ENCODE measurements at places on chromosomes 4 and X.

DNA sequence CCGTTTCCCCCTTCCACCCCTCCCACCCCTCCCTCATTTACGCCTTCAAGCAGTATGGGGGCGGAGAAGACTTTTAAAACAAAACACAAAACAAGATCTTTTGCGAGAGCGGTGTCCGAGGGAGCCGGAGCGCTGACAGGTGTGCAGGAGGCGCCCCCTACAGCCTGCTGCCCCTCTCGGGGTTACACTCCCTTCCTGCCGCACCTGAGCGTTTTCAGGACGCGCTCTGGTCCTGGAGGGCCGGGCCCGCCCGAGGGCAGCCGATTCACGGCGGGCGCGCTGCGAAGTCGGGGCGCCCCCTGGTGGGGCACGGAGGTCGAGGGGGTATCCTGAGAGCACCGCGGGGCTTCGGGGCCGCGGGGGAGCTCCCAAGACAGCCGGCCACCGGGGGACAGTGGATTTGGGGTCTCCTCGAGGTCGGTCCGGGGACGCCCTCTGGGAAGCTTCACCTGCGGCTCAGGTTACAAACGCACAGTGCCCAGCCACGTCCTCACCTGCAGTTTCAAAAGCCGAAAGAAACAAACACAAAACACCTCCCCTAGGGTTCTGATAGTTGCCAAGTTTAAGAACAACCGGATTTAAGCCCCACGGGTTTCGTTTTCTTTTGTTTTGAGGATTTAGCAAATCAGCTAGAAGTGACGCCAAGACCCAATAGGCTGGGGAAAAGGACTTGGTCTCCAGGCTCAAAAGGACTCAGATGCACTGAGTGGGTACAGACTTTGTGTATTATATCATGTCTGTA, 8.0 kb upstream of the NEUROG2 start:
- DNase-seq = no peak

DNA sequence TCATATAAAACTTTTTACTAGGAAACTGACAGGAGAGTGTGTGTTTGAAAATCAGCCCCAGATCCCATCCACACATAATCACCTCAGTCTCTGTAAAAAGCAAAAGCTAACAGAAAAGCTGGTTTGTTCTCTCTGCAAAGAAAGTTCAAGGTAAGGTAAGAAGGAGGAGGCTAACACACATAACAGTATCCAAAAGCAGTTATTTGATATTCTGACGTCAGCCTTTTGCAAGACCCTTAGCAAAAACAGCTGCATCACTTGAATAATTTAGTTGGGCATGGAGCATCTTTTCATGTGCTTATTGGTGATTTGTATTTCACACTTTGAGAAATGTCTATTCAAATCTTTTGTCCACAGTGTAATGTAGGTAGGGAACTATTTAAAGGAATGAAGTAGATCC, 5.5 kb downstream of the TCEAL9 start:
- DNase-seq = no peak

DNA sequence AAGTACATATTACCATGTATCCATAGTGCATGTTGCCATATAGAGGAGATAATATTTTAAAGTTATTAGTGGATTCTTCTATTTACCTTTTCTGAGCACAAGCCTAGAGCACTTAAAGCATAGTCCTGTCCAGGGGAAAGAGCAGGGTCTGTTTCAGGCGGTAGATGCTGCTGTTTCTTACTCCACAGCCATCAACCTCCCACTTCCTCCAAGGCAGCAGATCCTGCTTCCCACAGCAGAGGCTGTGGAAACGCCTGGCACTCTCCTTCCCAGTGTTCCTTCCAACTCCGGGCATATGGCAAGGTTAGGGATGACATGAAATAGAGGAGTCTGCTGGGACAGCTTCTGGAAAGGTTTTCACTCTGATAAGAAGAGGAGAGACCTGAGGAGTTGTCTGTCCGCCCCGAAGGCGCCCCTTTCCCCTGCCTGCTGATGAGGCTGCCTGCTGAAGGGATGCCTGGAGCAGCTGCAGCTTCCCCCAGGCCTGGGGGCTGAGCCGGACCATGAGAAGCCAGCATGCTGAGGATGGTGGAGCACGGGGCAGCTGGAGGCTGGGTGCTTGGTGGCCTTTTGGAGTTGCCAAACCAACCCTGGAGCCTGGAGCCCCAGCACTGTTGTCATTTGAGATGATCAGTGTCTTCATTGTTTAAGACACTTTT, 43.9 kb upstream of the SLC25A4 start:
- no peak for DNase-seq

- DNase-seq = no peak
These were observed 46.8 kb upstream of the FAM9C start for GRCh38 chrX:13091111-13091765.

DNA sequence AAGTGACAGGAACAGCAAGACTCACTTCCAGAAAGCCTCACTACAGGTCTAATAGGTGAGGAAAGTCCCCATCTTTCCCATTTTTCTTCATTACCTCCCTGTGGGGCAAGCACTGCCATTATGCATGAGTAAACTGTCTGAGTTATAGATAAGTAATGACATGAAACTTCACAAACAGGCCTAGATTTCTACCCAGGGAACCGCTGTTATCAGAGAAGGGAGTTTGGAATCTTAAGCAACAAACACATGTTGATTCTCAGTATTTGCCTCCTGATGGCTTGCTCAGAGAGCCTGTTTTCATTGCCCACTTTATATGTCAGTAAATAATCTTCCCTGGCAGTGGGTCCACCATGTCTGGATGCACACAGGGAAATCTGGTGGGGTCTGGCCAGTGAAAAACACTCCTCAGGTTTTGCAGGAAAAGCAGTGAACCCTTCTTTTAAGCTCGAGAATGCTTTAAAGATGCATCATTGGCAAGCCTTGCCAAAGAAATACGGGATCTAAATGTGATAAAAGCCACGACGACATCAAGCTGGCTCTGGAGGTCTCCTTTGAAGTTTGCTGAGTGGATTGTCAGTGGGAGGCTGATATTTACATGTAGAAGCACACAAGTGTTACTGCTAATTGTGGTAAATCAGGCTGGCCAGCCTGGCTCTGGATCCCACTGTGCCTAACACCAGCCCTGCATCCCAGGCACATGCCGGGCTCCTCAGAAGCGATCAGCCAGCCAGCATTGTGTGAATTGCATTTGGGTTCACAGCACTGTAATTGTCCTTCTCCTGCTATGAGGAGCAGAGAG, 25.2 kb downstream of the PDGFRA start:
- DNase-seq = no peak

DNA sequence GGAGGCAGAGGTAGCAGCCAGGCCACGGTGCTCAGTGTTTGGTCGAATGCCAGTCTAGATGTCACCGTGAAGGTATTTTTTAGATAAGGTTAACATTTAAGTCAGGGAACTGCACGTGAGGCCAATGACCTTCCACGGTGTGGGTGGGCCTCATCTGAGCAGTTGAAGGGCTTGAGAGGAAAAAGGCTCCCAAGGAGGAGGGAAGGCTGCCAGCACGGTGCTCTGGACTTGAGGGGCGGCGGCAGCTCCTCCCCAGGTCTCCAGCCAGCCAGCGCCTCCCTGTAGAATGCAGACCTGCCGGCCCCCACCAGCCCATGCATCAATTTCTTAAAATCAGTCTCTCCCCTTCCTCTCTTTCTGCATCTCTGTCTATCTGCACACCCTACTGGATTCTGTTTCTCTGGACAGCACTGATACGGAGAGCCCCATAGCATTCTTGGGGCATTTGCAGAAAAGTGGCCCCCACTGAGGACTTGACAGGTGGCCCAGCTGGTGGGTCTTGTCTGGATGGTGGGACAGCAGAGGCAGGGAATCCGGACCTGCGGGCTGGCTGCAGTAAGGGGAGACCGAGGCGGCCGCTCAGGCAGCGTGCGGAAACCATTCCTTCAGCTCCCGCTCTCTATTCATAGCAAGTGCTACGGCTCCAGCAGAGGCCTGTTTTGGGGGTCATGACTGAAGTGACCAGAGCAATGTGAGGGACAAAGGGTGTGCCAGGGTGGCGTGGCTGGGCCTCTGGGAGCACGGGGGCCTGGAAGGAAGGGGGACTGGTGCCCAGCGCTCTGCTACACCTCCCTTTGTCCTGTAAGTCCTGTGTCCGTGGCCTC, 7.9 kb upstream of the RGS12 start:
- no peak for DNase-seq

GRCh38 chr4:123257591-123257990, 139.0 kb upstream of the SPRY1 start:
- no peak for DNase-seq

DNA sequence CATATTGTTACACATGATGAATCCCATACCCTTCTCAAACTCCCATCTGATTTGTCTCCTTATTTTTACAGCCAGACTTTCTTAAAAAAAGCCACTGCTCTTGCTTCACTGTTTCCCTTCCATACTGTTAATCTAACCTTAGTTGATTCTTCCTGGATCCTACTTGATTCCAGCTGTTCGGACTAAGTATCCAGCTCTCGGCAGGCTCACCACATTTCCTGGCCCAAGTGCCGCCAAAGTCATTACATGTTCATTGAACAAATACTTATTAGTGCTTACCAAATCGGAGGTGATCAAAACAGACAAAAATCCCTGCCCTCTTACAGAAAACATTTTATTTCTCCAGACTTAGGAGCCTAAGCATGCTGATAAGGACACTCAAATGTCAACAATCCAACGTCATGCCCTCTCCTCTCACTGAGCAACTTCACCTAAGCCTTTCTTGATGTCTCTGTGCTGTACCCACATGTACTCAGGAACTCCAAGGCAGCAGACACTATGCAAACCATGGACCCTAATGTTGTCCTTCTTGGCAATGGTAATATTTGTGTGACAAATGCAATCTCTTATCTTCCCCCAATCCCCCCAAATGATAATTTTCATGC, 45.1 kb upstream of the C1QTNF7 start:
- DNase-seq = no peak

DNA sequence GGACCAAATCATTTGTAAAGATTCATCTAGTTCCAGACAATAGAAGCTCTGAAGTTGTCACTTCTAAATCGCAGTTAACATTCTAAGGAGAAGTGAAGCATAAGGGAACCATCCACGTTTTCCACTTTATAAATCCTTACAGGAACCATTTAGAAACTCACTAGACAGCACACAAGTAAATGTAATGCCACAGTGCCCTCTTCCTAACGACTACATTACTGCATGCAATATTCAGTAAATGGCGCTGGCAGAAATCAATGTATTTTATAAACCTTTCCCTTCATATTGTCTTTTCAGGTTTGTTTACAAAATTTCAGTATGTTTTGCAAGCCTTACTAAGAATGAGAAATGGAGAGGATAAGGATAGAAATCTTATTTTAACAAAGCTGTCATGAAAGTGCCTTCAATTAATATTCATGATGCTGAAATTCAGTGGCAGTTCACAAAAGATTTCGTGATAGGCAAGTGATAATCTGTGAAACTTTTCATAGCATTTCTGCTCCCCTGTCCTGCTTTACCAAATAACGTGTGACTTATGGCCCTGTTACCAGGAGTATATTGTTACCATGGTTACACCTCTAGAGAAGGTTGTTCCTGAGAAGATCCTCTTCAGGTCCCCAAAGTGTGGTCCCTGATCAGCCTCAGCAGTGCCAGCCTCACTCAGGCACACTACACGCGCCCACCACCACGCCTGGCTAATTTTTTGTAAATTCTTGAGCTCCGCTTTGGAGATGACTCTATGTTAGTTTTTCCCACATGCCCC, 54.2 kb downstream of the TMA16 start:
- DNase-seq = no peak

DNA sequence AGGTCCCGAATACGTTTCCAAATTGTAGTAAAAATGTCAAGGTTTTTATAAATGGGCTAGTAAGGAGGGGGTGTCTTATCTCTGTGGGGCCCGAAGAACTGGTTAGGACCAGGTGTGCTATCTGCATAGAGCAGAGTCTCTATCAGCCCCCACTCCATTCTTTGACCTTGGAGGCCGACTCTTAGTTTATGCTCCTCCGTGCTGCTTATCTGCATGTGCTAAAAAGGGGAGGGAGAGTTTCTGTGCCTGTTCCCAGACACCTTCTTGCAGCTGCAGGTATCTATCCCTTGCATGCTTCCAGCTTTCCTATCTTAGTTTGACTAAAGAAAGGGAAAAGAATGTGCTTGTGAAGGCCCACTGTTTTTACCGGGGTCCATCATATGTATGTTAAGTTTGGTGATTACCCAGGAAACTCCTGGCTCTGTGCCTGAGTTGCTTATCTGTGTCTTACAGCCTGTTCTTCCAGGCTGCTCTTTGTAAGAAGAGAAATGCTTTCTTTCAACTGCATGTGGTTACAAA, 28.6 kb upstream of the NAF1 start:
- DNase-seq = no peak

- DNase-seq = no peak
These were observed 2.6 kb downstream of the TIFA start for GRCh38 chr4:112282860-112283667.

DNA sequence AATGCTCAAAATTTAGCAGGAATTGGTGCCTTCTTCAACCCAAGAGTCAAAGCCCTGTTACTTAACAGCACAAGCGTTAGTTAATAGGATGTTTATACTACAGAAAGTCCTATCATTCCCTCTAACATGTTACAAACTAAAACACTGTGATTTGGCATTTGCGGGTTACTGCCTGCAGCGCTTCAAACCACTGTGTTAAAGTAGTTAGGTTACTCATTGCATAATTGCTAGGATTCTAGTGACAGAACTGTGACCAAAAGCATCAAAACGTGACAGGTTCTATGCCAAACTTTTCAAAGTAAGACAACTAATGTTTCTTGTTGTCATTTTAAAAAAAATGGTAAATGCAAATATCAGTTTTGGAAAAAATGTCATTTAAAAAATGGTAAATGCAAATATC, 442.8 kb upstream of the ZFP42 start:
- no peak for DNase-seq

GRCh38 chrX:114626323-114626722, 42.4 kb downstream of the HTR2C start:
- DNase-seq = no peak

GRCh38 chr4:144647590-144647989, 1.6 kb downstream of the HHIP start:
- DNase-seq = no peak

DNA sequence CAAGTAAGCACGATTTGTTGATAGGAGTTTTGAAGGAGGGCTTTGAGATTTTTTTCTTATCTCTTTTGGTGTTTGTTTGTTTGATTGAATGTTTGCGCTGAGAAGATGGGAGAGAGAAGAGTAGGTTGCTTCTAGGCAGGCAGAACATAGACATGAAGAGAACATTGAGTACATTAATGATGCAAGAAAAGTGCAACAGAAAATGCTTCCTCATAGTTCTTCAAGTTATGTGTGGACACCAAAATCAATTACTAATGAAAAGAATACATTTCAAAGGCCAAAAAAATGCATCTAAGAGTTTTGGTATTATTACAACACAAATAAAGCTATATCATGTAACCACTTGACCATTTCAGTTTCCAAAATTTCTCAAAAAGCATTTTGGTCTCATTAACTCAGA, 191.0 kb upstream of the PPARGC1A start:
- no peak for DNase-seq

DNA sequence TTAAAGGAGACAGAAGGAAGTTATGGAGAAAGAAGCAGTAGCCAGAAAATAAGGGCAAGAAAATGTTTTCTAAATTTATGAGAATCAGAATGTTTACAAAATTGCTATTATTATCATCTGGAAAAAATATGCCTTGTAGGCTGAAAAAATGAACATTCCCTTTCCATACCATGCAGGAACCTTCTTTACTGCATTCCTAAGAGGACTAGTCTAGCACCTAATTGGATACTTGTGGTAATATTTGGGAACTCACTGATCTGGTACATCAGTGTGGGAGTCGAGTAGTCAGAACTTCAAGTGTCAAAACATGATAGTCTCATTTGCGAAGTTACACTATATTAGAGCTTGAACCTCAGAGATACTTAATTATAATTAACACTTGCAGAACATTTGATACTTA, 51.9 kb downstream of the TET2 start:
- no peak for DNase-seq
